ENCODE measurements at places on chromosomes 5 and 9.
A peak's percentile ranks its signal among the peaks of the same experiment; 100 is the strongest.

DNA sequence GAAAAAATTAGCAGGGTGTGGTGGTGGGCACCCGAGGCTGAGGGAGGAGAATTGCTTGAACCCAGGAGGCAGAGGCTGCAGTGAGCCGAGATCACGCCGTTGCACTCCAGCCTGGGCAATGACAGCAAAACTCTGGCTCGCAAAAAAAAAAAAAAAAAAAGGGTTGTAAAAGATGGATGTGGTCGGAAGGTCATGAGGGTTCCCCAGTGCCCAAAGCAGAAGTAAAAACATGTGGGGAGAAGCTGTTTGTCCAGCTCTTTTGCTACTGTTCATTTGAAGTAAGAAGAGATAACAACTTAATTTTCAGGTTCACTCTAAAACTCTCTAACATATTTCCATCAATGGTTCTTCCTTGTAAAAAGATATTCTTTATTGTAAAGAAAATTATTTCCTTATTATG lies 57.1 kb upstream of the GOLPH3 start:
- no peak for DNase-seq

DNA sequence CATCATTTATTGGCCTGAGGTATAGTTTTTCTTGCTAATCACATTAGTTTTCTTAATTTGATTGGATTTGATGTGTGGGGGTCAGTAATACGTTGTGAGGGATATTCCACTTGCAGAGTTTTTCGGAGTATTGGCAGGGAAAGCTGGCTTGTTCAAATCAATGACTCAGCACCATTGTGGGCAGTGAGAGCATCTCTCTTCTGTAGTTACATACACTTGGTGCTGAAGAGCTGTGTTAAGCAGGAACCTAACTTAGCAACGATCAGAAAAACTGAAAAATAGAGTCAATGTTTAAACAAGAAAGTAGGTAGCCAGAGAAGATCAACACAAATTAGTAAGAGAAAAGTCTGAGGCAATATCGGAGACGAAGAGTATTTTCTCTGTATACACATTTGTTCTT lies 344.6 kb upstream of the EDIL3 start:
- DNase-seq = no peak

- no peak for DNase-seq
Measured at GRCh38 chr9:100229136-100229535, 123.6 kb downstream of the TEX10 start.

GRCh38 chr5:7597059-7597642 lies 201.2 kb downstream of the ADCY2 start:
- DNase-seq = no peak

DNA sequence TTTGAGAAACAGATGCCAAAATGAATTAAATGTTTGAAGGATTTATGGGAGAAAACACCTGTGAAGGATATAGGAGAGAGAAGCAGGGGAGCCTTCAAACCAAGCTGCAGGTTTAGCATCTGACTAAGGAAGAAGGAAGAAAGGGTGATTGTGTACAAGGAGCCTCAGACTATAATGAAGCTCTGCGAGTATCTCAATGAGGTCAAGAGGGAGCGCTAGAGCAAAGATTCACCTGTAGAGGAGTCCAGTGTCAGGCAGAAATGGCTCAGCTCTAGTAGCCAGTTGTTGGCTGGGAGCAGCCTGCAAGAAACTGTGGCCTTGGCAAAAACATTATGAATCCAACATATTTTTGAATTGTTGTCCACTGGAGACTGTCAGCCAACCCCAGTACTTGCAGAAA lies 20.0 kb upstream of the GHR start:
- no peak for DNase-seq

- DNase-seq = no peak
Measured at GRCh38 chr9:9341203-9341602, 1271.6 kb downstream of the PTPRD start.

DNA sequence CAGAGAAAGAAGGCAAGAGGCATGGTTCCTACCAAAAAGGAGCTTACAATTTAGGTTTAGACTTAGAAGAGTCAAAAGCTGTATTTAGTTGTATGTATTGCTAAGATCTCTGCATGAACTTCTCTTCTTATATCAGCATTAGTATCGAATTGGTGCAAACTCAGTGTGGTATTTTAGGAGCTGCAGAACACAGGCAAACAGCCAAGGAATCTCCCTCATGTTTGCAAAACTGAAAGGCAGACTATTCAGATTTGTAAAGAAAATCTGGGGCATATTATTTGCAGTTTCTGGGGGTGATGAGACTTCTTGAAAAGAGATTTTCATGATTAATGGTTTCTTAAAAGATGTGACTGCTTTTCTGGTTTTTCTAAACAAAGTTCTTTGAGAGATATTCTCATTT lies 252.7 kb downstream of the CEMIP2 start:
- no peak for DNase-seq

GRCh38 chr9:92978345-92978875 lies 31.1 kb downstream of the FGD3 start:
- DNase-seq = no peak

GRCh38 chr9:21753523-21753922 lies 48.9 kb upstream of the MTAP start:
- DNase-seq = no peak

DNA sequence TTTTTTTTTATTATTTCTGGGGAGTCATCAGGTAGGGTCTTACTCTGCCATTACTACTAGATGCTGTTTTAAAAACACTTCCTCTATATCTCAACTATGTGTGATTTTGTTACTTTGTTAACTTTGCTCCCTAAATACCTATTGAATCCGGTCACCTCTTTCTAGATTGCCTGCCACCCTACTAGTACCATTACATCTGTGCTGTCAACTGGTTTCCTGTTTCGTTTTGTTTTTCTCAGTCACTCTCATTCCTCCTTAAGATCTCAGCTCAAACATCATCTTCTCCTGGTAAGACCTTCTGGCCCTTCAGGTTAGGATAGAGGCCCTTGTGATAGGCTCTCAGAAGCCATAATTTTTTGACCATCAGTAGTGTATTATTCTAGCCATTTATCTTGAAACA lies 324.2 kb upstream of the ATP10B start:
- DNase-seq = no peak

DNA sequence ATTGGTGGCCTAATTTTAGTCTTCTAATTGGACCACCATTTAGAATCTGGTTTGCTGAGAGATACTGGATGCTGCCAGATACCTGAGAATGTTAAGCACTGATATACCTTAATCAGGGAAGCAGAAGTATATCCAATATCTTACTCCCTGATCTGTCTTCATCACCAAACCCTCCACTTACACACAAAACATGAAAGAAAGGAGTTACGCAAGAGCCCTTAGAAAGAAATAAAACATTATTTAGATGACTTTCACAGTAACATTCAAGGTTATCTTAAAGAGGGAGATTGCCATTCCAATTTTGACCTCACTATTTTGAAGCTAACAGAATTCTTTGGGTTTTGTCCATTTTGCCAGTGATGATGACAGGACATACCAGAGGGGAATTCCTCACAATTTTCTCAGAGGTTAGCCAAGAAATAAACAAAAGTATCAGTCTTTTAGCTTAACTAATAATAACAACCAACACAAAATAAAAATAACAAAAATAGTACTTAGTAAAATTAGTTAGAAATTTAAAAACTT lies 496.1 kb downstream of the NFIB start:
- DNase-seq = no peak

DNA sequence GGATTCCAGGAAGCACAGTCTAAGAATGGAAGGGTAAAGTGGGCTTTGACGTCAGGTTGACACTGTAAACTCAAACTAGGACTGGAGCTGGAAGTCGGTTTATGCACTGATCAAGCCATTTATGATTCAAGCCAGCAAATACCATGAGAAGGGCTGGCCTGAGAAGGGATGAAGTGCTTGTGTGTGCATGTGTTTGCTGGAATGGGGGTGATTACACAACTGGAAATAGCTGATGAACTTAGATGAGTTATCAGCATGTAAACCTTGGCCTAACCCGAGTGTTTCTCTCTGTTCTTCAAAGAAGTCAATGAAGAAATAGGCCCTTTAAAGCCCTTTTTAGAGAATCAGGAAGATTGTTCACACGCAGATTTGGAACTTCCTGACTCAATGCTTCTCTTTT lies 287.6 kb downstream of the RFX3 start:
- DNase-seq = no peak

- DNase-seq = no peak
Measured at GRCh38 chr5:178423431-178423830, 166.8 kb downstream of the COL23A1 start.

- DNase-seq = no peak
Measured at GRCh38 chr9:82961504-82962125, 101.3 kb downstream of the RASEF start.

- DNase-seq = peak; percentile 84
Measured at GRCh38 chr5:95809414-95809960, 13.0 kb downstream of the GLRX start.

- DNase-seq = no peak
Measured at GRCh38 chr9:138016406-138017187, 139.0 kb downstream of the CACNA1B start.

DNA sequence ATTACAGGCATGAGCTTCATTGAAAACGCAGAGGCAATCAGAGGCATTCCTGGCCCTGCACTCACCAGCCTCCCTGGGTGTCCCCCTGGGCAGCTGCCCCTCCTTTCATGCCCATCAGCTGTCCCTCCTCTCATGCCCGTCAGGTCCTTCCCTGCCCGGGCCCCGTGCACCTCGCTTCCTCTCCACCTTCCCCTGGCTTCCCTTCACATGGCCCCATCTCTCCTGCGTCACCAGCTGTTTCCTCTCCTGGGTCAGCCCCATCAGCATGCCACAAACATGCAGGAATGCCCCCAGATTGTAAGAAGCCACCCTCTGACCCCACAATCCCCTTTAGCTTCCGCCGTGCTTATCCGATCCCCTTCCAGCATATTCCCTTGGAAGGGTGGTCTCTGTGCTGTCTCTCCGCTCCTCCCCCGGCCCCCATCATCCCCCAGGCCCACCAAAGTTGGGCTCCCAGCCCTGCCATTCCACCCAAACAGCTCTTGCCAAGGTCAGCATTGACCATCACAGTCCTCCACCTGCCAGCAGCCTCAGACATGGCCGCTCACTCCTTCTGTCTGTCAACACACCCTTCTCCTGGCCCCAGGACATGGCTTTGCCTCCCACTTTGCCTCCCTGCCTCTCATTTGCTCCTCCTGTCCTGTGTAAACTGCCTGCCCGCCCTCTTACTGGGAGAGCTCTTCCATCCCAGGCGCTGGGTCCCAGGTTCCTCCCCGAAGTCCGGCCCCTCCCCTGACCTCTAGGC lies 98.6 kb upstream of the IER5L start:
- no peak for DNase-seq

DNA sequence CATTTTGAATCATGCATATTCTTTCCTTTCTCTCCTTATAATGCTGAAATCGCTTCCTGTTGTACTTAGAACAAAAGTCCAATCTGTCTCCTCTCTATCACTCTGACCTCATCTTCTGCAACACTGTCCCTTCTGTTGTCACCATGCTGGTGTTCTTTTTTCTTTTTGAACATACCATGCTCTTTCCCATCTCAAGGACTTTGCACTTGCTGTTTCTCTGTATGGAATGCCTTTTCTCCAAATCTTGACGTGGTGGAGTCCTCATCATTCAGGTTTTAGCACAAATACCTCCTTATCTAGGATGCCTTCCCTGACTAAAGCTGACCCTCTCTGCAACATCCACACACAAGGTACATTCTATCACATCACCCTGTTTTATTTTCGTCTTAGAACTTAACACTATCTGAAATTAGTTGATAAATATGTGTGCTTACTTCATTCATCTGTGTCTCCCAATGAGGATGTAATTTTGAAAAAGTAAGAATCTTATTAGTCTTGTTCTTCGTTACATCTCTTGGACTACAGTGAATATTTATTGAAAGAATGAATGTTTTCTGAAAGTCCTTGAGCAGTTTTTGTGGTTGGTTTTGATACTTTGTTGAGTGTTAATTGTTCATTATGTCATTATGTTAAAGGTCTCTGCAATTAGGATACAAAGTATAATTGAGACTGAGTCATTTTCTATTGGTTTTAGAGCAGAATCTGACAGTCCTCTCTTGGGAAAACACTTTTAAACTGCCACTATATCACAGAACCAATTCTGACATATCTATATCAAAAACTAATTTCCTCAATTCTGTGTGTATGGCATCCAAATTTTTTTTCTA lies 145.3 kb upstream of the RASA1 start:
- DNase-seq = no peak

GRCh38 chr9:133955821-133956411 lies 36.2 kb downstream of the VAV2 start:
- DNase-seq = no peak
